ENCODE measurements at places on chromosomes 6 and 20. TPM values are rescaled to one million over a fixed set of nuclear protein-coding genes. Genes with fewer than 3 reads are reported as not detected.
A peak's percentile ranks its signal among the peaks of the same experiment; 100 is the strongest.

GRCh38 chr6:155483858-155484257, 28.2 kb upstream of the NOX3 start:
- H3K4me1 ChIP-seq: no peaks in the 10 kb centered on the region
- no peak overlapping the region for H3K4me3 ChIP-seq
- no peak overlapping the region for H3K27ac ChIP-seq

- no peak overlapping the region for H3K27ac ChIP-seq
- no peaks in the 10 kb centered on the region for H3K27me3 ChIP-seq
- H3K36me3 ChIP-seq: no peaks in the 10 kb centered on the region
Measured at GRCh38 chr20:53149890-53150205, 177.7 kb downstream of the TSHZ2 start.

DNA sequence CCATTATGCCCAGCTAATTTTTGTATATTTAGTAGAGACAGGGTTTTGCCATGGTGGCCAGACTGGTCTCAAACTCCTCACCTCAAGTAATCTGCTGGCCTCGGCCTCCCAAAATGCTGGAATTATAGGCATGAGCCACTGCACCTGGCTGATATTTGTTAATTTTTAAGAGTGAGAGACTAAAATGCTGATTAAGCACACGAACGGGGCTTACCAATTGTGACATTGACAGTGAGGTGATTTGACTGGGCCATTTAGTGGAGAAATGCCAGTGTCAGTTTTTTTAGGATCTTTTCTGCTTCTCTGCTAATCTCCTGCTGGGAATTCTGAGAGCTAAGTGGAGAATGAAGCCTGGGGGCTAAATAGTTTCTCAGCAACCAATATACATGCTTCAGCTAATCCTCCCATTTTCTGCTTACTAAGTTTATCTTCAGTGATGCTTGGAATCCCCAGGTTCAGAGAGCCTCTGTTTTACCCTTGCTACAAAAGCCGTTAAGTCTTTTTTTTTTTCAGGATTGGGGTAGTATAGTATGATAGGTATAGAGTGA, 9.8 kb upstream of the DEFB123 start:
- DNase-seq: no peak
- no peaks in the 10 kb centered on the region for H3K27me3 ChIP-seq
- no peak overlapping the region for H3K27ac ChIP-seq
- H3K4me3 ChIP-seq: no peak overlapping the region

- no peak overlapping the region for H3K4me3 ChIP-seq
- no peaks in the 10 kb centered on the region for H3K27me3 ChIP-seq
- H3K36me3 ChIP-seq: peaks cover 33% of the 10 kb centered on the region
- DNase-seq: no peak
Measured at GRCh38 chr20:389220-389619, 8.7 kb downstream of the TRIB3 start.

- no peak overlapping the region for H3K27ac ChIP-seq
- no peaks in the 10 kb centered on the region for H3K36me3 ChIP-seq
- H3K4me1 ChIP-seq: peaks cover 26% of the 10 kb centered on the region
- H3K4me3 ChIP-seq: peak overlapping the region; percentile 14
- no peak for DNase-seq
Measured at GRCh38 chr6:5626727-5627426, 365.6 kb downstream of the FARS2 start.

DNA sequence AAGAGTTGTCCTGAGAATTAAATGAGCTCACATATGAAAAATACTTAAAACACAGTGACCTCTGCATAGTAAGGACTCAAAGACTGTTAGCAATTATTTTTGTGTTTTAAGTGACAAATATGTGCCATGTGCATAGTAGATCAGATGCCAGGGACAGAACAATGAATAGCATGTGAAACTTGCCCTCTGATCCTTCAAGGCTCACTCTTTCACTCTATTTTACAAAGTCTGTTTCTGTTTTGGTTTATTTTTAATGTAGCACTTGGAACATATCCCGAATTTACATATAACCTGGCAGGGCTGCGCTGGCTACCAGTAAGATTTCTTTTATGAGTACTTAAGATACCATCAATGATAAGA, 135.5 kb upstream of the TNFAIP3 start:
- no peak for DNase-seq
- H3K4me1 ChIP-seq: peaks cover 7% of the 10 kb centered on the region
- H3K27ac ChIP-seq: no peak overlapping the region
- H3K4me3 ChIP-seq: no peak overlapping the region
- no peaks in the 10 kb centered on the region for H3K27me3 ChIP-seq

DNA sequence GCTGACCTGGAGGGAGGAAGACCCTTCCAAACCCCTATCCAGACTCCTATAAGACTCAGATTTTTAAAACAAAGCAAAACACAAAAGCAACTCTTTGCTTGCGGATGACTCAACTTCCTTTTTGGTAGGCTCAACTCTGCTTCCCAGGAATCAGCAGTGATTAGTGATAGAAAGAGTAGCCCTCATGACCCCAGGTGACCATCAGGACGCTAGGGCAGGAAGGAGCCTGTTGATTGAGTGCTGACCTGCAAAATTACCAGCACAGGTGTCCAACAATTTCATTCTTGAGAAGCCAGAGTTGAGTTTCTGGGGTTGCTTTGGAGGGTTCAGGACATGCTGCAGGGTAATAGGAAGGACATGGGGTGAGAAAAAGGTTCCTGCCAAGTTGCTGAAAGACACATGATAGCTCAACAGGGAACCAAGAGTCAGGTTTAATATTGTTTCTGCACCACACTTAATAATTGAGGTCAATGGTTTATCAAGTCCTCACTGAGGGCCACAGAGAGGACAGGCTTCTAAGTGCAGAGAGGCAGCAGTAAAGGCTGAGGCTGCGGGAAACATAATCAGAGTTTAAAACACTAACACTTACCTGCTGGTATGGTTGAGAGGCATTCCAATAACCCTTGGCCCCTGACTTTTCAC, 67.4 kb upstream of the BMP2 start:
- H3K4me3 ChIP-seq: no peak overlapping the region
- no peaks in the 10 kb centered on the region for H3K36me3 ChIP-seq
- DNase-seq: no peak
- no peaks in the 10 kb centered on the region for H3K27me3 ChIP-seq
- no peak overlapping the region for H3K27ac ChIP-seq
- H3K4me1 ChIP-seq: no peaks in the 10 kb centered on the region

DNA sequence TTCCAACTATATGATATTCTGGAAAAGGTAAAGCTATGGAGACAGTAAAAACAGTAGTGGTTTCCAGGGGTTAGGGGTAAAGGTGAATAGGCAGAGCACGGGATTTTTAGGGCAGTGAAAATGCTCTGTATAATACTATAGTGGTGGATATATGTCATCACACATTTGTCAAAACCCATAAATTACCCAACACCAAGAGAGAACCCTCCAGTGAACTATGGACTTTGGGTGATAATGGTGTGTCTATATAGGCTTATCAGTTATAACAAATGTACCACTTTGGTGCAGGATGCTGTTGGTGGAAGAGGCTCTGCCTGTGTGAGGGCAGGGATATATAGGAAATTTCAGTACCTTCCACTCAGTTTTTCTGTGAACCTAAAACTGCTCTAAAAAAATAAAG, 149.9 kb downstream of the GPX5 start:
- DNase-seq: no peak
- peaks cover 9% of the 10 kb centered on the region for H3K27me3 ChIP-seq

GRCh38 chr6:27861861-27862260, 50.3 kb downstream of the OR2B2 start:
- H3K4me1 ChIP-seq: peaks cover 15% of the 10 kb centered on the region
- H3K4me3 ChIP-seq: no peak overlapping the region
- no peak for DNase-seq

GRCh38 chr6:143807103-143807772, 35.9 kb upstream of the LTV1 start:
- peak overlapping the region; percentile 39 for H3K27ac ChIP-seq
- no peaks in the 10 kb centered on the region for H3K36me3 ChIP-seq
- H3K4me3 ChIP-seq: no peak overlapping the region
- no peaks in the 10 kb centered on the region for H3K27me3 ChIP-seq

- no peak overlapping the region for H3K4me3 ChIP-seq
- DNase-seq: no peak
- H3K36me3 ChIP-seq: no peaks in the 10 kb centered on the region
- no peak overlapping the region for H3K27ac ChIP-seq
- no peaks in the 10 kb centered on the region for H3K4me1 ChIP-seq
- H3K27me3 ChIP-seq: no peaks in the 10 kb centered on the region
Measured at GRCh38 chr6:142005021-142005420, 127.7 kb upstream of the GJE1 start.

Gene SULF2
- 1.1 TPM for total RNA-seq

DNA sequence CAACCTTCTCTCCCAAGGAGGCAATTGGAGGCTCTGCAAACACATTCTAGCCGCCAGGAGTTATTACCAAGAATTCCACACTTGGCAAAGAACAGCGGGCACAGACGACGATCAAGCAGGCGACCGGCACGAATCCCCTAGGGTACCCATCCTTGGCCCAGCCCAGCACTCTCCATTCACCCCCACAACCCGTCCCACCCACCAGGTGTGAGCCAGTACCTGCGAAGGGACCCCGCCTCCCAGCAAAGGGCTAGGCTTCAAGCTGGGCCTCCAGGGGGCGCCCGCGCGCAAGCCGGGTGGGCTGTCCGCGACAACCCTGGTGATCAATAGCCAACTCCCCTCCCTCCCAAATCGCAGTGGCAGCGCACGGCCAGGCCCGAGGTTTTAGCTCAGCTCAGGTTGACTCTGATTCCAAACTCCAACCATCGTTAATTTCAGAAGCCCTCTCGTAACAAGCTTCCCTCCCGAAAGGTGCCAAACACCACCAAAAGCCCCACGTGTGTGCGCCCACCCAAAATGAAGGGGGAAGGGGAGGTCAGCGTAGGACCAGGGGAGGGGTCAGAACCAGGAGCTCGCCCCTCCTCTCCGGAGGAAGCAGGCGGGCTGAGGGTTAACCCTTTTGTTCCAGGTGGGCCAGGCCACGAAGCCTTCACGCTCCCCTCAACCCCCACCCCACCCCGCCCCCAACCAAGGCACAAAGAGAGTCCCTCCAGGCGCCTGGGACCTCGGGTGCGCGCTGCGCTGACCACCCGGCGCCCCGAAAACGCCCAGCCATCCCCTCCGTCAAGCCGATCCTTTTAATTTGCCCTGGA, 2.1 kb downstream of the SALL4 start:
- no peak overlapping the region for H3K4me3 ChIP-seq
- H3K27me3 ChIP-seq: peaks cover 4% of the 10 kb centered on the region
- H3K4me1 ChIP-seq: peaks cover 8% of the 10 kb centered on the region
- peak; percentile 72 for DNase-seq
- no peak overlapping the region for H3K27ac ChIP-seq

GRCh38 chr6:17714879-17715851, 8.4 kb upstream of the NUP153 start:
- no peaks in the 10 kb centered on the region for H3K27me3 ChIP-seq
- no peak for DNase-seq
- H3K27ac ChIP-seq: peak overlapping the region; percentile 41

- H3K36me3 ChIP-seq: no peaks in the 10 kb centered on the region
- peaks cover 44% of the 10 kb centered on the region for H3K4me1 ChIP-seq
- peak overlapping the region; percentile 68 for H3K27ac ChIP-seq
Measured at GRCh38 chr20:53829255-53829723, 235.7 kb upstream of the ZNF217 start.

- no peak overlapping the region for H3K4me3 ChIP-seq
- H3K27ac ChIP-seq: no peak overlapping the region
- DNase-seq: peak; percentile 1
- no peaks in the 10 kb centered on the region for H3K36me3 ChIP-seq
- H3K27me3 ChIP-seq: peaks cover 6% of the 10 kb centered on the region
Measured at GRCh38 chr6:159821122-159821521, 21.0 kb downstream of the PNLDC1 start.
